ENCODE measurements at places on chromosomes 6 and 20. TPM values are rescaled to one million over a fixed set of nuclear protein-coding genes. Genes with fewer than 3 reads are reported as not detected.

Gene GLP1R
- not detected for total RNA-seq

Gene GLYATL3
- total RNA-seq, result not detected

Gene ROS1
- under 0.01 TPM for total RNA-seq

Gene CDYL
- 34.6 TPM for total RNA-seq

Gene IDH3B
- 141 TPM for total RNA-seq

Gene DSP
- total RNA-seq, result 1.8 TPM

Gene TRIM40
- total RNA-seq, result under 0.01 TPM

Gene DOK5
- total RNA-seq, result 21.9 TPM

Gene GMPR
- 20.0 TPM for total RNA-seq

Gene SH3BGRL2
- 1.3 TPM for total RNA-seq

Gene RPP21
- total RNA-seq, result 11.7 TPM

Gene INSM1
- not detected for total RNA-seq

Gene CNR1
- total RNA-seq, result not detected

Gene CRYBG1
- 3.7 TPM for total RNA-seq

Gene KDM1B
- total RNA-seq, result 12.6 TPM

Gene GINM1
- 32.9 TPM for total RNA-seq

Gene COL21A1
- total RNA-seq, result 0.53 TPM

Gene VGLL2
- total RNA-seq, result not detected

Gene CDK5RAP1
- 19.5 TPM for total RNA-seq

Gene SAMD10
- 0.23 TPM for total RNA-seq

Gene CRISP3
- not detected for total RNA-seq

Gene DLK2
- total RNA-seq, result 0.47 TPM

Gene GPR63
- 0.08 TPM for total RNA-seq

Gene CDH26
- total RNA-seq, result 0.23 TPM

Gene PRICKLE4
- 0.15 TPM for total RNA-seq

Gene MTCH1
- total RNA-seq, result 309 TPM

Gene ARG1
- not detected for total RNA-seq

Gene FAM162B
- 0.30 TPM for total RNA-seq

Gene NMBR
- not detected for total RNA-seq

Gene FOXQ1
- total RNA-seq, result not detected

Gene ERGIC3
- 938 TPM for total RNA-seq

Gene NR2E1
- total RNA-seq, result not detected

Gene SLC35D3
- total RNA-seq, result not detected

Gene C6orf132
- total RNA-seq, result 0.75 TPM

Gene BMP2
- 3.8 TPM for total RNA-seq

Gene JPH2
- 1.1 TPM for total RNA-seq

Gene DEFB132
- total RNA-seq, result not detected

Gene BPIFB4
- 0.23 TPM for total RNA-seq

Gene TBX18
- 44.2 TPM for total RNA-seq

Gene ZBTB24
- total RNA-seq, result 3.4 TPM

Gene MAS1
- total RNA-seq, result not detected

Gene TMC2
- total RNA-seq, result not detected

Gene TBXT
- not detected for total RNA-seq

Gene SLC22A7
- total RNA-seq, result not detected

Measured in smooth muscle cell of the coronary artery (primary cell).